ENCODE measurements at places on chromosomes 2 and 18.

GRCh38 chr2:199850718-199851500 lies at the start of gene FTCDNL1:
Gene FTCDNL1 (minus strand): TSS chr2:199851192. CDS start chr2:199848962, 2,230 bp downstream.
- DNase-seq, result peak; percentile 76

GRCh38 chr2:201669865-201670264 lies 26.6 kb upstream of the TMEM237 start:
- DNase-seq, result no peak

- DNase-seq, result no peak
These were observed 80.1 kb upstream of the CTNNA2 start for GRCh38 chr2:79432731-79433146.

DNA sequence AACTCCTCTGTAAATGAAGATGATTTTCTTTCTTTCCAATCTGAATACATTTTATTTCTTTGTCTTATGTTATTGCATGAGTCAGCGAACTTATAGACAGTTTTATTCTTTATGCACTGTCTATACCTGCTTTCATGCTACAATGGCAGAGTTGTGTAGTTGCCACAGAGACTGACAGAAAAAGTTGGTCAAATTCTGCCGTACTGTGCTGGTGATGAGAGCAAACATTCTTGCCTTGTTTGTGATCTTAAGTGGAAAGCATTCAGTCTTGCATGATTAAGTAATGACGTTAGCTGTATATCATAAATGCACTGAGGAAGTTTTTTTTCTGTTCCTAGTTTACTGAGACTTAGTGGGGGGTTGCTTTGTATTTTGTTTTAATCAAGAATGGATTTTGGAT lies 32.9 kb downstream of the ZC3H15 start:
- DNase-seq, result no peak

DNA sequence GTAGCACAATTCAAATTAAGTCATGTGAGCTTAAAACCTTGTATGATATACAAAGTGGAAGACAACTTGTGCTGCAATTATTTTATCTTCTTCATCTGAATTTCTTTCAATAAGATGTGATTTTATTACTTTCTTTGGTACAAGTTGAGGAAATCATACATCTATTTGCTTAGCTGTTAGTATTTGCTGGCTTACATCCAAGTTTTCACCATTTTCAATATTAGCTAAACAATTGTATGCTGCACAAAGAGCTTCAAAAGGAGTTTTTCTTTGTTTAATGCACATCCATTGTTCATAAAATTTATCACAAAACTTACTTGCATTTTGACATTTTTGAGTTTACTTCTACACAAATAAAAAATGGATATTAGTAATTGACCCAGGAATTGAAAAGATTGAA lies 40.9 kb downstream of the SCN9A start:
- DNase-seq, result no peak

DNA sequence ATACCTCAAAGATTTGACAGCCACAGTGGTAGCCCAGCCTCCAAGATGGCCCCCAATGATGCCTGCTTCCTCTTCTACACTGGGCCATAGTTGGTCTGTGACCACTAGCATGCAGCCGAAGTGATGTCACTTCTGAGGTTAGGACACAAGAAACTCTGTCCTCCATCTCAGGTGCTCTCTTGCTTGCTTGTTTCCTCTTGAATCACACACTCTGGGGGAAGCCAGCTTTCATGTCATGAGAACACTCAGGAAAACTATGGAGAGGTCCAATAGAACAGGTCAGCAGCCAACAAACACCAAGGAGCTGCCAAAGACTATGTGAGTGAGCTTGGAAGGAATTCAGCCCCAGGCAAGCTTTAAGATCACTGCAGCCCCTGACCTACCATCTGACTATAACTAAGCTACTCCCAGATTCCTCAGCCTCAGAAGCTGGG lies 3.3 kb upstream of the ADAM17 start:
- no peak for DNase-seq

DNA sequence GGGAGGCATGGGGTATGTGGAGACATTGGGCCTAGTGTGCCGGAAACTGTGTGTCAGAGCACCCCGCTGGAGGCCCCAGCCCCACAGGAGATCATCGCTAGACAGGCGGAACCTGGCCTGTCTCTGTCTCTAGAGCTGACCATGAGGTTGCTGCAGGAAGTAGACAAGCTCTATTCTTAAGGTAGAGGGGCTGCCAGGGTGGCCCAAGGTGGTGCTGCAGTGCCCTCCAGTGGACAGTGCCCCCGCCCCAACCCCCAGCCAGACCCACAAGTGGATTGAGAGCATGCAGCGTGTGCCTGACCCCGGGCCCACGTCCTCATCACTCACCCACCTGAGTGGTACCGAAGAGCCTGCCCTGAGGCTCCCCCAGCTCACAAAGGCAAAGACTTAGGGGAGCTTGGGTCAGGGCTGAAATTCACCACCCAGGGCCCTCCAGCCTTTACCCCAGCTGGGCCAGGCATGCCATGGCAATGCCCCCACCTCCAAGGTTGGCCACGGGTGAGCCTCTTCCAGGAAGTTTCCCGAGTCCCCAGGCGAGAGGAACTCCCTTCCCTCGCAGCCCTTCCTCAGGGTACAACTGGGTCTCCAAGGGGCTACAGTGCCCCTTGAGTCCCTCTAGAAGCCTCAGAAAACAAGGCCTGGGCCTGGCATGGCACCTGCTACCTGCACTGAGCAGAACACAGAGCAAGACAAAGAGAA lies 155.0 kb downstream of the TTC32 start:
- no peak for DNase-seq

DNA sequence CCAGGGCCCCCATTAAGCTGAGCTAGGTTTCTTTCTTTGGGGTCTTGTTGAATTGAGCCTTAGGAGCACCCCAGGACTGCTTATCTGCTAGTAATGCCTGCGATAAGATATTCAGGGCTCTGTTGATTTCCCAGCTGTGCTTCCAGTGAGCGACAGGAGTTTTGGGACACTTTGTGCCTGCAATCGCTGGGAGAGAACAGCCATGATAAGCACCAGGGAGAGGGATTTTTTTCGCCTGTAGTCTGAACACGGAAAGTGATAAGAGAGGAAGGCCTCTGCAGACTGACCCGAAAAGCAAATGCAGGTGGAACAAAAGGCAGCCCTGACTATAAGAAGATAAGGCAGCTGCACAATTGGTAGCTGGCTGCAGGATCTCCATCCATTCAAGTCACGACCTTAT lies 244.3 kb downstream of the CNTNAP5 start:
- no peak for DNase-seq

- DNase-seq, result no peak
These were observed 34.8 kb downstream of the SP110 start for GRCh38 chr2:230184727-230185578.

DNA sequence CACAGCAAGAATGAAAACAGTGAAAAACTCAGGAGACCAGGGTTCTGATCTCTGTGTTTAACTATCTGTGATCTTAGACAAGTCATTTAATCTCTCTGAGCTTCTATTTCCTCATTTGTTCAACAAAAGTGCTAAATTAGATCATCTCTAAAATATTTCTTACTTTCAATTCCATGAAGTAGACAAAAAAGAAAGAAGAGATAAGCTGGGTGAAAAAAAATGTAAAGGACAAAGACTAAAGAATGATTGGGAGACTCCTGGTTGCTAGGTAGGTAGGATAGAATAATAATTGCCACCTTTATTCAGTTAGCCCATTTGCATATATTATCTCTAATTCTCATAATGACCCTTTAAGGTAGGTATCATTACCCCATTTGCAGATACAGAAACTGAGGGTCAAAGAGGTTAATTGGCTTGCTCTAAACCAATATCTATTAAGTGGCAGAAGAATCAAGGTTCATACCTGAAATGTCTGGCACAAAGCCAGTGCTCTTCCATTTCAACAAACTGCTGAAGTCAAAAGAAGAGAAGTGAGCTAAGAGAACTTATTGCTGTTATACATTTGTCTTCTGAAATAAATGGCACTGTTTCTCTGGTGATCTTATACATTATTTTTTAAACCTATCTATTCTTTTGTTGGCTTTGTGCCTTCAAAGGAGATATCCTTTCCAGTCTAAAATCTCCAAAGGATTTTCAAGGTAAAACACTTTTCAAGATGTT lies 141.7 kb downstream of the OTX1 start:
- DNase-seq, result no peak

DNA sequence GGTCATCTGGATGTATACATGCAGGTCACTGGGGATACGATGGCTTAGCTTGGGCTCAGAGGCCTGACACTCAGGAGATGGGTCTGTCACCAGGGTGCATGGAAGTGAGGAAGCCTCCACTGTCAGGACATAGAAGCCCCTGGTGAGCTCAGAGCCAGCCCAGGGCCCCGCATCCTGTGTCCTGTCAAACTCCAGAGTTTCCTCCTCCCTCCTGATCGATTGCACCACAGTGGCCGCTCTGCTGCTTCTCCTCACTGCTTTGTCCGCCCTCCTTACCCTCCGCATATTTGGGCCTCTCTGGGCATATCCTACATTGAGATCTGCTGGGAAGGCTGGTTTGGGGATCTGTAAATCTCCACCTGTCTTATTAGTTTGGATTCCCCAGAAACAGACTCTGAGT lies 37.5 kb upstream of the ATG16L1 start:
- no peak for DNase-seq

DNA sequence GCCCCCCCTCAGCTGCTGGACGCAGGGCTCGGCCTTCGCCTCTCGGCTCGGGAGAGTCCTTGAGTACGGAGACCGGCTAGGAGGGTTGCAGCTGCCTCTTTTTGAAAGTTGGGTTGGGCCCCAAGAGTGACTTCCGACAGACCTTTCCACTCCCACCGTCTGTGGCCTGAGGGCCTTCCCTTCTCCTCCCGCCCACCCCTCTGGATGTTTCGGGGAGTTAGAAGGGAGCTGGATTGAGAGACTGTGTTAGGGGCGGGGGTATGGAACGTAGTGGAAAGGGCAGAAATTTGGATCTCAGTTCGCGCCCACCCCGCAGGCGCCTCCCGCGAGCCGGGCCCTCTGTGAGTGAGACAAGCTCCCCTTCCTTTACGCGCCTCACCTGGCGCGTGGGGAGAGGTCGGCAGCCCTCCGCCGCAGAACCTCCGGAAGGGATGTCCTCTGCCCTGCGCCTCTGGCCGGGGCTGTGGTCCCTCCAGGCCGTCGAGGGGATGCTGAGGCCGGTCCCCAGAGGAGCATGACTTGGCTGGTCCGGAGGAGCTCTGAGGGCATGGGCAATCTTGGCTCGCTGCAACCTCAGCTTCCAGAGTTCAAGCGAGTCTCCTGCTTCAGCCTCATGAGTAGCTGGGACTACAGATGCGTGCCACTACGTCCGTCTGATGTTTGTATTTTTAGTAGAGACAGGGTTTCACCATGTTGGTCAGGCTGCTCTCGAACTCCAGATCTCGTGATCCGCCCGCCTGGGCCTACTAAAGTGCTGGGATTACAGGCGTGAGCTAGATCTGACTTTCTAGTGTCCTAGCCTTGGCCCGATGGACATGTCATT lies 15.9 kb downstream of the C2orf74 start:
- DNase-seq, result peak; percentile 48

GRCh38 chr2:166959556-166959955 lies 71.3 kb downstream of the XIRP2 start:
- DNase-seq, result no peak

DNA sequence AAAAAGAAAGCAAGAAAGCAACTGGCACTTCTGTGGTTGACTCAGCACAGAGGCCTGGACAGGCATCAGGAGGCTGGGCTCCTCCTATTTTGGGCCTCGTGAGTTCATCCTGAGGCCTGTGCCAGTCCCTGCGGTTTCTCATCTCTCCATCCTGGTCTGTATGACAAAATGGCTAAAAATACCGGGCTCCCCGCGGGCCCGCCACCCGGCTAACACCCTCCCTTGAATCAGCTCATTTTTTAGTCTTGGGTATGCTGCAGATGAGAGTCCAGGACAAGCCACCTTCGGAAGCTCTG lies 62.3 kb upstream of the YWHAQ start:
- DNase-seq, result peak; percentile 31

DNA sequence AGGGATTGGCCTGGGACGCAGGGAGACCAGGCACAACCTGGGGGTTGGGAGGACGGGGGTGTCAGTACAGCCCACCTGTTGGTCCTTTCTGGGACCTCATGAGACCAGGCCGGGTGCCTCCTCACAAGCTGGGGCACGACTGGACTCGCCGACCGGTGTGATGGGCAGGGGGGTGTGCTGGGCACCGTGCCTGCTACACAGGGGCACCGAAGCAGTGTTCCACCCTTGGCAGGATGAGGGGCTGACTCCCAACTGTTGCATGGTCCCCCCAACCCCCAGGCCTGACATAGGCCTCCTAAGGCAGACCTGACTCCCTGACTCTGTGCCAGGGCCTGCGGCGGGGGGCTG lies 256.7 kb downstream of the ATAD2B start:
- DNase-seq, result no peak

DNA sequence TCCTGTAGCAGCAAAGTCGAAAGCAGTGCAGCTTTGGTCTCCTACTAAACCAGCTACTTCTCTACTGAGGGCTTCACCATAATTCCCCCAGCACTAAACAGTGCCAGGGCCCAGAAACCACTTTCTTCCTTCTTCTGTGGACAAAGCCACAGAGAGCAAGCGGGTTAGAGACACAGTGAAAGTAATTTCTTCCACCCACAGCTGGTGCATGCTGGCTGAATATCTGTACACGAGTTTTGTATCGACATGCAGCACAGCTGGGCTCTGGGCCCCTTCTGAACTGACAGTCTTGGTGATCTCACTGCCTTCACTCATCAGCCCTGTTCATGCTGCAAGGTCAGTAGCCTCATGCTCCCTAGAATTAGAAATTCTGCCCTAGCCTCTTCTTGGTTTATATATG lies 74.0 kb upstream of the SULT1C3 start:
- DNase-seq, result no peak

- no peak for DNase-seq
These were observed 108.2 kb upstream of the TWIST2 start for GRCh38 chr2:238739668-238740067.

- no peak for DNase-seq
These were observed 32.8 kb downstream of the KATNAL2 start for GRCh38 chr18:46950064-46950656.

GRCh38 chr2:120005834-120006521 lies 6.9 kb upstream of the EPB41L5 start:
- DNase-seq, result no peak

GRCh38 chr18:48621815-48622555 lies 83.2 kb downstream of the CTIF start:
- no peak for DNase-seq

DNA sequence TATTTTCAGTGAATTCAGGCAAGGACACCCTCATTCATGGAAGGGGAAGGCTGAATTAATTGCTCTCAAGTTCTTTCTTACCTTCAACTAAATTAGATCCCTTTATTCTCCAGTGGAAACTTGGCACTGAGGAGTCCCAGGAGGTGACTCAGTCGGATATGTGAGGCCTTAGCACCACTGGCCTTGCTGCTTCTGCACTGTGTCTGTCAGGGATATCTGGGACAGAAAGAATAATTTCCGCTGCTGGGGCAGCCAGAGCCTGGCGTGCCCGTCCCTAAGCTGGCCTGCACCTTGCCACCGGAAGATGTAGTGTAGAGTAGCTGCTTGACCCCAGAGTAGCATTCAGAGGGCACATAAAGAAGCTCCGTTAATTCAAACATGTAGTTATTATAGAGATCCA lies 53.4 kb downstream of the LIMS1 start:
- DNase-seq, result no peak

GRCh38 chr18:39166776-39167175 lies 1601.2 kb upstream of the CELF4 start:
- DNase-seq, result no peak

- no peak for DNase-seq
These were observed 66.3 kb downstream of the MYCN start for GRCh38 chr2:16006537-16007166.

GRCh38 chr2:20322527-20323300 lies 27.9 kb downstream of the PUM2 start:
- no peak for DNase-seq

- DNase-seq, result no peak
These were observed 254.8 kb downstream of the CDH2 start for GRCh38 chr18:27921904-27922751.

GRCh38 chr2:136482966-136483365 lies 282.4 kb upstream of the THSD7B start:
- DNase-seq, result no peak

Data from activated naive CD4-positive, alpha-beta T cell treated with Interleukin-2 at 50 U/mL for 16 hours (primary cell).